ENCODE measurements at places on chromosomes 6 and 20.

DNA sequence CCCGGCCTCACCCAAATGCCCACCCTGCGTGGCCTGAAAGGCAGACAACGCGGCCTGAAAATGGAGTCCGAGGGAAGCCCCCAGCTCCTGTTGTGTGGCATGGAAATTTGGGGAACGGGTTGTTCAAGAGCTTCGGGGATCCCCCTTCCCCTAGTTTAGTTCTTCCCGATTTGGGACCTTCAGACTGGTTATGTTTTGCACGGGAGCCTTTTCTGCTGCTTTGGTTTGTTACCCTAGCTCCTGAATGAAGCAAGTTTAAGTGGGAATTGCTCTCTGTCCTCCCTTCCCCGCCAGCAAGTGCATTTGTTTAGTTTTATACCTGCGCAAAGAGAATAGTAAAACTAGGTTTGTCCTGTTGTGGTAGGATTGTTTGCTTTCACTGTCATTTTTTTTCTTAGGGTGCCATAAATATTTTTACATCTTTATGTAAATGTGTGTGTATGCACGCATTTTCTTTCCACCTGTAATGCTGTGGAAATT is 604 bp downstream of the SH3BGRL2 start:
- no peak for DNase-seq

- no peak for DNase-seq
Measured at GRCh38 chr6:170136541-170137175, 154.2 kb downstream of the DLL1 start.

DNA sequence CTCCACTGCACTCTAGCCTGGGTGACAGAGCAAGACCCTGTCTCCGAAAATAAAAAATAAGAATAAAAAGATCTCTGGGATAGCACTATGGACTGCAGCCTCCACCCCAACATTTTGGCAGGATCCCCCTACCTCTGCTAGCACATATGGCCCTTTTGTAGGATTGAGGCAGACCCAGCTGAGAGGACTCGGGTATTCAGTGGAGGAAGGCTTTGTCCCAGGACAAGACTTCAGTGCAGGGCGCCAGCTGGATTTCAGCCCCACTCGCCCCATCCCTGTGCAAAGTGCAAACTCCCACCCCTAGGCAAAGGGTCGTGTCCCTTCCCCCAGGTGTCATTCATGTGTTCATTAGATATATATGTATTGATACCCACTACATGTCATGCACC is 84.6 kb upstream of the SLC22A16 start:
- DNase-seq, result no peak

DNA sequence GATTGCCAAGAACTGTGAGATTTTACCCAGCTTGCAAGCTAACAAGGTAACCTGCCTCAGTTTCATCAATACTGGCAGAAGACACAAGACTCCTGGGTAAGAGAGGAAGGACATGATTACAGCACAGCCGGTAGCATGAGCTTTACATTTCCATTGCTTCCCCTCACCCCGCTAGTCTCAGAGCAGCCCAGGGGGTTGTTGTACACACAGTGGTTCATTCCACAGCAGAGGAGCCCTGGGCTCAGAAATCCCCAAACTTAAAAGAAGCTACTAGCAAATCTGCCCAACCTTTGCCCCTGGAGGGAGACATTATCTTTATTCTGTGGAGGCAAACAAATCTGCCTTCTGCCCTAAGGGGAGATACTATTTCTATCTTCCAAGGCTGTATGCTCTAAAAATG is 17.1 kb upstream of the MTHFD1L start:
- DNase-seq, result no peak

DNA sequence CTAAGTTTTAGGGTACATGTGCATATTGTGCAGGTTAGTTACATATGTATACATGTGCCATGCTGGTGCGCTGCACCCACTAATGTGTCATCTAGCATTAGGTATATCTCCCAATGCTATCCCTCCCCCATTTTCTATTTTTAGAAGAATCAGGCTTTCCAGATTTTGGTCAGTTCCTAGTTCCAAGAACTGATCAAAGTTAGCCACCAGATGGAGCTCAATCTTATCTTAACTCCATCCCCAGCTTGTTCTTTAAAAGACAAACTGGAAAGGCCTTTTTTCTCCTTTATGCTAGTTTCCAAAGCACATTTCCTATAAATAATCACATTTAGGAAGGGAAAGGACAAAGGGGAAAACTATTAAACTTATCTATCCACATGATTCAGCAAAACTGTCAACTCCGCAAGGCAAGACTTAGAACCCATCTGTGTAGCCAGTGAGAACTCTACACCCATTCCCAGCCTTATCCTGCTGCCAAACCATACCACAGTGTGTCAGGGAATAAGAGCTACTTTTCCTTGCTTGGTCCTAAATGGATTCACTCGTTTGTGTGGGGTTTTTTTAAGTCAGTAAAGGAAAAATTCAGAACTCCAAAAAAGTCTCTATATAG is 22.8 kb upstream of the KHDC1 start:
- no peak for DNase-seq

GRCh38 chr6:157066781-157067491 is 256.4 kb downstream of the TMEM242 start:
- DNase-seq, result no peak

DNA sequence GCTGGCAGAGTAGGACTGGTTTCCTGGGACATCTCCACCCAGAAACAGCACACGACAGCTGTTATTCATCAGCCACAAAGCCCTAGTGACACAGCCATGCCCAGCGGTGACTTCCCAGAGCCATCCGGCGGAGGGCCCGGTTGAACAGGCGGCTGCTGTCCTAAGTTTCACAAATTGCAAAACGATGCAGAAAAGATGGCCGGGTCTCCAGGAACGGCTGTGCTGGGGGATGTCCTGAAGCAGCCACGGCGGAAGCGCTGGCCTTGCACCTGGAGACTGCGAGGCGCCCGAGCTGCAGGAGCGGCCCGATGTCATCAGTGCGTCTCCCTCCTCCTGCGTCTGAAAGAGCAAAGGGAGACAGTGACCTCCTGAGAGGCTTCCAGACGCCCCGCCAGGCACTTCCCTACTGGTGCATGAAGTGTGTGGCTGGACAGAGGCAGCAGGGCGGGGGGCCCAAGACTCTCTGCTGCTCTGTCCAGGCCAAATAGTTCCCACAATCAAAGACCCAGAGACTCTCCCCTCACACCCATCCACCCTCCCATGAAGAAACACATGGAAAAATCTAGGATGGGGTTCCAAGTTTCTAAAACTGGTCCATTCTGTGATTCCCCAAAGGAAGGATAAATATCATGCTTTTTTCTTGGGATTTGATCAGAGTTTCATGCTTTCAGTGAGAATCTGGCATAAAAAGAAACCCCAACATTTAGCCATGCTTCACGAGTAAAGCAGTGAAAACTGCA is 44.0 kb downstream of the SSR1 start:
- DNase-seq, result no peak

GRCh38 chr20:49666911-49667310 is 46.8 kb downstream of the B4GALT5 start:
- no peak for DNase-seq

GRCh38 chr6:154914288-154914687 is 80.8 kb upstream of the TIAM2 start:
- no peak for DNase-seq

DNA sequence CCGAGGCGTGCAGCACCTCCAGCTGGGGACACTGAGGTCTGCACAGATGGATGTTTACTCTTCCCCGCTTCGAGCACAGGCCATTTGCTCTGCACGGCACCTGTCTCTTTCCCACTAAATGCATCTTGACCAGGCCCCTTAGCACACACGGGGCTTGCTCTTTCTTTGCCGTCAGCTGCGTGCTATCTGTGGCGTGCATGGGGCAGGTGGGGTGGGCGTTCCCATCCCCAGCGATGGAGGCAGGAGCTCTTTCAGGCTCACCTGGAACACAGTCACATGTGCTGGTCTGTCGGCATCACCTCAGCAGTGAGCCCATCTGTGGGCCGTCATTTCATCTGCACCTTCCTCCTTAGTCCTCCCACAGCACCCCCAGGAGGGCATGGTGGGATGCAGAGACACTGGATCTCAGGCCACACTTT is 35.1 kb downstream of the RBM38 start:
- DNase-seq, result no peak

DNA sequence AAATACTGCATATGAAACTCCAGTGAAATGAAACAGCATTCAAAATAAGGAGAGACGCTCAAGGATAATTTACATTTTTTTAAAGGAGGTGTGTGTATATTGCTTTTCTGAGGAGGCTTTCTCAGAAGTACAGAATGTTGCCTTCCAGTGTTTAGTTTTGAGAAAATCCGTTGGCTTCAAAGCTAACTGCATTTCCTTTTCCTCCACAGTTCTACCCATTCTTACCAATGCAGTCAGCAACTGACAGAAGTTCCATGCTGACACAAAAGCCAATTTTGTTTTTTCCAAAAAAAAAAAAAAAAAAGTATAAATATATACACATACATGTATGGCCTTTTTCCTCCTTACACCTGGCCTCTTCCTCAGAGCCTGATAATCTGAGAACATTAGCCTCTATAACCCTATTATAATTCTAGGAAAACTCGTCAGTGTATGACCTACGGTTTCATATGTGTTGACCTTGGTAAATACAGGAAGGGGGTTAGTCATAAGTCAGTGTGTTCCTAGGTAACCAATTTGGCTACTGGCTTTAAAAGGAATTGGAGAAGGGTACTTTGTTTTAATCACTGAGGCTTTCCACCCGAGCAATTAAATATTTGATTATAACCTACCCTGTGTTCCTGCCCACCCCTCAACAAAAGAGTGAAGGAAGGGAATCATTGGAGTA is 24.2 kb downstream of the MGME1 start:
- no peak for DNase-seq

DNA sequence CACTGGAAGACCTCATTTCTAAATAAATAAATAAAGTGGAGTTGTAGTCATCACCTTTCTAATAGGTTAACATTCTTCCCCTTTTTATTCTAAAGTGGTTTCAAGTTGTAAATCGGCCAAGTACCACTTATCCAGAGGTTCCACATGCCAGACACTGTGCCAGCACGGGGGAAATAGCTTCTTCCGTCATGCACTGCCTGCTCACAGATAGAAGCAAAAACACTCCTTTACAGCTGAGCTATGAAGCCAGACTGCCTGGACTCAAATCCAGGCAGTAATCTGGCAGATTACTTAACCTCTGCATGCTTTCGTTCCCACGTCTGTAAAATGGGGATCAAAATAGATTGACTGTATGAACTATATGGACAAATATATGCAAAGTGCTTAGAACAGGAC is 17.2 kb upstream of the SCML4 start:
- no peak for DNase-seq

GRCh38 chr6:133544419-133544818 is 303.3 kb downstream of the EYA4 start:
- no peak for DNase-seq

GRCh38 chr6:41546866-41547798 is 951 bp downstream of the FOXP4 start:
- peak; percentile 58 for DNase-seq

DNA sequence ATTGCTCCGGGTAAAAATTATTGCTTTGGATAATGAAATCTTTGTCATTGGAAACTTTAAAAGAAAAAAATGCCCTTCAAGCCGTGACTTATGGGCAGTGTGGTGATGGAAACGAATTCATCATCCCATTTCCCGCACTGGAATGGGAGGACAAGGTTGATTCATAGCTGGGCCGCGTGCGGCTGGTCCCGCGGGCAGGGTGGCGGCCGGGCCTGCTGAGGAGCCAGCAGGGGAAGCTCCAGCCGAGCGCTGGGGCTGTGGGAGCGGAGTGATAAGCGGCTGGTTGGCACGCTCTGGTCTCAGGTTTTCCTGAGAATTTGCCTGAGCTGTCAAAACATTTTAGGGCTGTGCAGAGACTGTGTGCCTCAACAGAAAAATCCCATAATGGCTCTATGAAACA is 351.7 kb downstream of the CDC5L start:
- DNase-seq, result no peak

GRCh38 chr6:136950436-136951126 is 28.5 kb downstream of the SLC35D3 start:
- DNase-seq, result no peak

DNA sequence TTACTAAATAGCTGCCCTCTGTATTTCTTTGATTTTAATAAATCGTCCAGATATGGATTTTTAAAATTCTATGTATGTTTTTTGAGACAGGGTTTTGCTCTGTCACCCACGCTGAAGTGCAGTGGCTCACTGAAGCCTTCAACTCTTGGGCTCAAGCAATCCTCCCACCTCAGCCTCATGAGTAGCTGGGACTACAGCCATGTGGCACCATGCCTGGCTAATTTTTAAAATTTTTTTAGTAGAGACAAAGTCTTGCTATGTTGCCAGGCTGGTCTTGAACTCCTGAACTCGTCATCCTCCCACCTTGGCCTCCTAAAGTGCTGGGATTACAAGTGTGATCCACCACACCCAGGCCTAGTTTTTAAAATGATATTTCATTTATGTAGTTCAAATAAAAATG is 47.4 kb upstream of the DDR1 start:
- no peak for DNase-seq

- DNase-seq, result no peak
Measured at GRCh38 chr6:143039548-143039947, 21.1 kb upstream of the AIG1 start.

DNA sequence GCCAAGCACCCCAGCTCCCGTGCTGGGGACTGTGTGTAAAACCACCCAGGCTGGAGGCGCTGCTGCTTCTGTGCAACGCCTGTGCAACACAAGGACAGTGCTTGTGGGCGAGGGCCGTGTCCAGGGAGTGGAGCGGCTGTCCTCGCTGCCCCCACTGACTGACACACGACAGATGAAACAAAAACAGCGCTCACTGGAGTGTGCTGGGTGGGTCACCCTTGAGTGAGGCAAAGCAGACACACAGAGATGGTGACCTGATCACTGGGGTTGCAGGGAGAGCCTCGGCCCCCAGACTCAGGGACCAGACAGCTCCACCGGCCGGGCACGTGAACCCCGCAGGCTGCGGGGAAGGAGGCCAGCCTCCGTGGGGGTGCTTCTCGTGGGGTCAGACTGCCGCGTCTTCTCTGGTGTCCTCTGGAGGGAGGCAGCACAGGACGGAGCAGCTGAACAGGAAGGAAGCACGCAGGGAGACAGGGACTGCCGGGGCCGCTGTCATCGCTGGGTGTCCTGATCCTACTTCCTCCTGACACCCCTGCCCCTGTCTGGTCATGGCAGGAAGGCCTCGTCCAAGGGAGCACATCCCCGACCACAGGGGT is 75.9 kb upstream of the CST7 start:
- no peak for DNase-seq

DNA sequence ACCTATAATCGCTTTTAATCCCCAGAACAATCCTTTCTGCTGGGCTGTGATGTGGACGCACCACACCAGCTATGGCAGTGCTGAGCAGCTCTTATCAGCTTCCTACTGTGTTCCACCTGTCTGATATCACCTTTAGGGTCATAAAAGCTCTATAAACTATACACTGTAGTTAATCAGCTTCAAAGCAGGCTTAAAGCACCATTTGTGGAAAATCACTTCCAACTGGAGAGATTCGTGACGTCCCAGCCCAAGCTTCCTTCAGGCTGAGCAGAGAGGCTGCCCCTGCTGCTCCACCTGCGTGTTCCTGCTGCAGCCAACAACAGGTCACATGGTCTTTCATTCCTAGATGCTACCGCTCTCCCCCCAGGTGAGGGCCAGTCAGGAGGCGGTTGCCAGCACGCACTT is 156.5 kb downstream of the SMOC2 start:
- DNase-seq, result no peak

- DNase-seq, result no peak
Measured at GRCh38 chr6:8888468-8888867, 453.1 kb upstream of the SLC35B3 start.

- no peak for DNase-seq
Measured at GRCh38 chr6:135753196-135753595, 98.3 kb upstream of the PDE7B start.

- DNase-seq, result no peak
Measured at GRCh38 chr6:163971841-163972838, 557.6 kb downstream of the QKI start.

GRCh38 chr20:11891077-11891775 is 26.5 kb upstream of the BTBD3 start:
- peak; percentile 68 for DNase-seq

Measured in activated CD4-positive, alpha-beta T cell treated with anti-CD3 and anti-CD28 coated beads for 36 hours (primary cell).